NCI-H1436 (cell line): ENCODE measurements at places on chromosomes 2 and 18.
A peak's percentile ranks its signal among the peaks of the same experiment; 100 is the strongest.

DNA sequence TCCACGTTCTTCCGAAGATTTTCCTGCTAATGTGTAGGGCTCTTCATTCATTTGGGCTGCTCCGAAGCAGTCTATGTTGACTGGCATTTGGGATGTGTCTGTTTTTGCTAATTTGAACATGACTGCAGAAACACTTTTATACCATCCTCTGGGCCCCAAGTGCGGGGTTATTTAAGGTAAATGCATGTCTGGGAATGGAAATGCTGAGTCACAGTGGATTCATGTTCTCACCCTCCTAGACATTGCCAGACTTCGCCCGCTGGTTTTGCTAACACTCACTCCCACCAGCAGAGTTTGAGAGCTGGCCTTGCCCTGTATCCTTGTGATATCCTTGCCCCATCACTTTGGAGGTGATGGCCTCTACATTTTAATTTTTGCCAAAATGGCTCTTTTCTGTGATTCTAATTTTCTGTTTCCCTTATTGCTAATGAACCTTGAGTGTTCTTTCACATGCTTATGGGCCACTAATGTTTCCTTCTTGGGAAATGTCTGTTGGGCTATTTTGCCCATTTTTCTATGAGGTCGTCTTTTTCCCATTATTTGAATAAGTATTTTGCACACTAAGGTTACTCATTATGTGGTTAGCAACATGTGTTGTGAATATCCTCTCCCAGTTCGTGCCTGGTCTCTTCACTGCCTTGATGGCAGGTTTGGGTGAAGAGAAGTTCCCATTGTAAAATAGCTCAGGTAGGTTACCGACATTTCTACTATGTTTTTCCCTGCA, 204.1 kb downstream of the GLI2 start:
- no peak for DNase-seq

DNA sequence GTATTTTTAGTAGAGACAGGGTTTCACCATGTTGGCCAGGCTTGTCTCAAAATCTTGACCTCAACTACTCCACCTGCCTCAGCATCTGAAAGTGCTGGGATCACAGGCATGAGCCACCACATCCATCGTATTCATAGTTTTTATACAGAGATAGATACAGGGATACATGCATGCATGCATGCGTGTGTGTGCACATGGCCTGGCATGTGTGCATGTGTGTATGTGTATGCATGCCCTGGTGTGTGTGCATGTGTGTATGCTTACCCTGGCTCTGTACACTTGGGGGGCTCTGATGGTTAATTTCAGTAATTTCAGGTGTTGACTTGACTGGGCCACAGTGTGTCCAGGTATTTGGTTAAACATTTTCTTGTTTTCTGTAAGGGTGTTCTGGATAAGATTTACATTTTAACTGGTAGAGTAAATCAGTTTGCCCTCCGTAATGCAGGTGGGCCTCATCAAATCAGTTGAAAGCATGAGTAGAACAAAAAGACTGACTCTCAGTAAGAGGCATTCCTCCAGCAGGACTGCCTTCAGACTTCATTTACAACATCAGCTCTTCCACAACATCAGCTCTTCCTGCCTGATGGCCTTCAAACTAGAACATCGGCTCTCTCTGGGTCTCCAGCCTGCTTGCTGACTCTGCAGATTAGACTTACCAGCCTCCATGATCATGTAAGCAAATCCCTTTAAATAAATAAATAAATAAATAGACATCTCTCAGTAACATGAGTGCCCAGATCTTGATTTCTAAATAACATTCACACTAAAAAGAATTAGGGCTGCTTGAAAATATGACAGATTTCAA, 30.8 kb downstream of the SESTD1 start:
- DNase-seq = no peak

GRCh38 chr2:85813211-85813981, 59.6 kb downstream of the ATOH8 start:
- no peak for DNase-seq

- no peak for DNase-seq
Observed at GRCh38 chr2:236576087-236576486, 6.5 kb downstream of the ACKR3 start.

DNA sequence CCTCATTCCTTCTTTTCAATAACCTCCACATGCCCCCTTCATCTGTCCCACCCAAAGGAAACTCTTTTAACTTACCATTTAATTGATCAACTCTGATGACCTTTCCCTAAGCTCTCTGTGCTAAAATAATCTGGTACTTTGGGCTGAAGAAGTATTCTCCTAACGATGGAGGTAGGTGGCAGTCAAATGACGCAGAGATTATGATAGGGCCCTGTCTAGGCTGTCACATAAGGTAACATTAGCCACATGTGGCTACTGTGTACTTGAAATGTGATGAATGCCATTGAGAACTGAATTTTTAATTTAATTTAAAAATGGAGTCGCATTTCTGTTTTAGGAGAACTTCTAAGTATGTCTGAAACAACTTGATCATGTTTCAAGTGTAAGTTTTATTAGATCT, 140.5 kb upstream of the TNP1 start:
- no peak for DNase-seq

DNA sequence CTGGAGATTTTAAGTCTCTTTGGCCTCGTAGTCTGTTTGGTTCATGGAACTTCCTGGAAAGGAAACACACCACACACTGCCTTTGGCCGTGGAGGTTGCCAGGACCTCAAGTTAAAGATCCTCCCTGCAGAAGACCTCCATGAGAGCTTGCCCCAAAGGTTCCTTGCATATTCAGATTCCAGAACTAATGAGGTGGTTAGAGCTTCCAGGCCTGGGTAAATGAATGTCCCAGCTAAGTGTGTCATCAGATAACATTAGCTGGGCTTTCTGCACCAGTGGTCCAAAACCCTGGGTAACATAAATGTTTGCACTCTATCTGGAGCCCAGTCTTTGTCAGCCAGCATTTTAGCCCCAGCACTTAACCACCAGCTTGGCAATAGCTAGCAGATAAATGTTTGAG, 122.1 kb upstream of the EML6 start:
- DNase-seq = no peak

GRCh38 chr18:67301592-67301991, 214.9 kb downstream of the DSEL start:
- no peak for DNase-seq

- no peak for DNase-seq
Observed at GRCh38 chr2:36659872-36660312, 36.6 kb upstream of the VIT start.

- DNase-seq = peak; percentile 5
Observed at GRCh38 chr18:12076424-12077140, 17.1 kb upstream of the ANKRD62 start.

DNA sequence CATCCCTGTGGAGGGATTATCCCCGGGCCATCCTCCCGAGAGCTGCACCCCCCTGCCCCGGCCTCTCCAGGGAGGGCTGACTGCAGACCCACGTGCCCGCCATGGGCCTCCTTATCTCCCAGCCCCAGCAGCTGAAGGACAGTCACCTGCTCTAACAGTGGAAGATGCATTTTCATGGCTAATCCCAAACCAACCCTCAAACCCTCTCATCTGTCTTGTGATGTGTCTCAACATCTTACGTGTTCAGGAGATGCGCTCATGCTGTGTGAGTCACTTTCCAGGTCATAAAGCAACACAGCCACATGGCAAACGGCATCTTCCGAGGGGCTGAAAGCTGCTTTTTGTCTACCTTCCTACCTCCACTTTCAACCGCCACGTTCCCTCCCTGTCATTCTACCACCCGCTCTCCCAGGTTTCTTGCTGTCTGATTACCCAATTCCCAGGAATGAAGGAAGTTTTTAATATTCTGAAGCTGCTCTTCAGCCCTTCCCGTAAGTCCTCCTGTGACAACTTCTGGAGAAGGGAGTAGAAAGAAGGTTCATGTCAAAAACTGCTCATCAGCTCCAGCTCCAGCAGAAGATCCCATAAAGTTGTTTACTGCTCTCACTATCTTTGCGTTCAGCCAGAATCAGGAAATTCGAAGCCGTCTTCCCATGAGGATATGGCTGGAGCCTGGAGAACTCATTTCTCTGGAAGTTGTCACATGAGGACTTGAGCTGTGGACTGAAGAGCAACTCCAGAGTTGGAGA, 54.5 kb downstream of the MBP start:
- no peak for DNase-seq

GRCh38 chr2:240155048-240155744, 14.7 kb upstream of the OTOS start:
- no peak for DNase-seq

GRCh38 chr2:26870585-26871095, 22.7 kb downstream of the DPYSL5 start:
- no peak for DNase-seq

GRCh38 chr2:64260817-64261216, 116.6 kb upstream of the PELI1 start:
- no peak for DNase-seq

DNA sequence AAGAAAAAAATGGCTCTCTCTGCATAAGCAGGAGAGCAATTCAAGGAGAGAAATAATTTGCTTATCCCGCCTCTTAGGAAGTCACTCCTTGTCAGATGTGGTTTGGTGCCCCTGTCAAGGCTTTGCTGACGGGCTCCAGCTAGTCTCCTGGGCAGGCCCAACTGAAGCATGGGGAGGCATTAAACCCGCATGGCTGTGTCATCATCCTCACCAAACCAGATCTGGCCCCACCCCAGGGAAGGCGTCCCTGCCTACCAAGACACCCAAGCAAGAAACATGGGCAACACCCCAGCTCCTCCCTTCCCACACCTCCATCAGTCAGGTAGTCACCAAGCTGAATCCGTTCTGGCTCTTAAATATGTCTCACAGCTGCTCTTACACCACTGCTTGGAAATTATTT, 108.0 kb downstream of the SGPP2 start:
- DNase-seq = no peak

GRCh38 chr18:78980279-78980771, 707 bp downstream of the SALL3 start:
- no peak for DNase-seq

GRCh38 chr2:172227719-172228118, 125.0 kb upstream of the DLX2 start:
- no peak for DNase-seq

- DNase-seq = peak; percentile 22
Observed at GRCh38 chr2:43462866-43463641, 132.8 kb downstream of the THADA start.

DNA sequence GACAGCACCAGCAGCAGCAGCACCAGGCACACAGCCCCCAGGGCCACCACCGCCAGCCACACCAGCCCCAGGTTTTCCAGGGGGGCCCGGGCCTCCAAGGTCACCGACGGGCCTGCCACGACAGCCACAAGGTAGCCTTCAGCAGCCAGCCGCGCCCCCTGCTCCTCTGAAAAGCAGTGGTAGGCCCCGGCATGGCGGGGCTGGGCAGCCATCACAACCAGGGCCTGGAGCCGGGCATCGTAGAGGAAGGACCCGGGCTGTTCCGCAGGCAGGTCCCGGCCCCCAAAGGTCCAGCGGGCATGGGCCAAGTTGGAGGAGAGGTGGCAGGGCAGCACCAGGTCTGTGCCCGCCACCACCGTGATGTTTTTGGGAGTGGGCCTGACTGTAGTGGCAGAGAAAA, 3.3 kb upstream of the ANKRD39 start:
- no peak for DNase-seq

GRCh38 chr18:79400091-79400590, 4.4 kb downstream of the NFATC1 start:
- peak; percentile 14 for DNase-seq

GRCh38 chr2:46818819-46819218, 96.8 kb downstream of the MCFD2 start:
- no peak for DNase-seq

- DNase-seq = no peak
Observed at GRCh38 chr18:58106289-58107070, 62.5 kb downstream of the NEDD4L start.

DNA sequence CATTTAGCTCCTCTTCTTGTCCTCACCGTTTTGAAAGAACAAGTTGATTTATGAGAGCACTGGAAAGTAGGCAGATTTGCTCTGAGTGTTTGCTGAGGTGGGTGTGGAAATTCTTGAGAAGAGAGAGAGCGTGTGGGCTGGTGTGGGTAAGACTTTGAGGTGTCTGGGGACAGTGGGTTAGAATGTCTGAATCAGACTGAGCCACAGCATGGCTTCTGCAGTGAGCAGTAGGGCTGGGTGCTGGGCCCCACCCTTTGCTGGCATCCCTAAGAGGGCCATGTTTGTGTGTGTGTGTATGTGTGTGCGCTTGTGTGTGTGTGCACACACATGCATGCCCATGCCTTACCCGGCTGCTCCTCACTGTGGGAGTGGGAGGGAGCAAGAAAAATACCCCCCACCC, 63.7 kb downstream of the COPS8 start:
- DNase-seq = no peak

GRCh38 chr2:233203060-233203459, 48.4 kb upstream of the ATG16L1 start:
- no peak for DNase-seq

GRCh38 chr2:88857951-88858411, 166.5 kb downstream of the RPIA start:
- DNase-seq = no peak

DNA sequence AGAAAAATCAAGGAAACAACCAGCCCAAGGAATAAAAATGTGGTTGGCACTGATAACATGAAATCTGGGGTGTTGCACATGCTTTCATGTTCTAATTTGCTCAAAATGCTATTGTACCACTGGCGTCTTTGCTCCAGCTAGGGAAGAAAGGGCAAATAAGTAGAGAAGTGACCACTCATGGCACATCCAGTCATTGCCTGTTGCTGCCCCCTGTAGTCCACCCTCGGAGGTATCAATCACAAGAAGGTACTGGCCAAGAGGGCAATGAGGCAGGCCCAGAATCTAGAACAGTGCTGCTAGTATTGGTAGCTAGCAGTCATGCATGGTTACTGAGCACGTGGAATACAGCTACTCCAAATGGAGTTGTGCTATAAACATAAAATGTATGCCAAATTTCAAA, 213.4 kb downstream of the CDCA7 start:
- DNase-seq = no peak

- no peak for DNase-seq
Observed at GRCh38 chr18:22136395-22136794, 33.0 kb upstream of the GATA6 start.

DNA sequence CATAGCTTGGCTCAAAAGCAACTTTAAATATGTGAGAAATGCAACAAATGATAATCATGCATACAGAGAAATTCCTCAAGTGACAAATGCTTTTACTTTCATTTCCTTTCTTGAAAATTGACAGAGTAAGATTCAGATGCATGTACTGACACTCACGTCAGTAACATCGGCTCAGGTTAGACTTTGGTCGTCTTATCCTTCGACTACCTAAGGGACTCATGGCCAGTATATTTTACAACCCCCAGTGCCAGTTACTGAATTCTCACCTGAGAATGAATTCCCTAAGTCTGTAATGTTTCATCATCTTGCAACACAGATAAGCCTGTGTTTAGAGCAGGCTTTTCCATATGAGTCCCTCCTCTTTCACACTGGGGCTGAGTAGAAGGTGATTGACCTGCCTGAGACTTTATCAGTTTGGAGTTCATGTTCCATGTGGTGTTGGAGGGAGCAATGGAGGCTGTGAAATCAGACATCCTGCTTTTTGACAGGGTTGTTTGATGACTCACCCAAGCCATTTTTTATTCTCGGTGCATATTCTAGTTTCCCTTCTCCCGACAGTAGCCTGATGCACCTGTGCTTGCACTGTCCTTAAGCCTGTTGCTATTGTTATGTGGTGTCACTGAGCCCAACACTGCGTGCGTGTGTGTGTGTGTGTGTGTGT, 30.5 kb upstream of the ATP8B1 start:
- DNase-seq = no peak

GRCh38 chr18:2512059-2512458, 59.2 kb downstream of the METTL4 start:
- no peak for DNase-seq
